Stimulated activated CD4-positive, alpha-beta T cell treated with anti-CD3 and anti-CD28 coated beads, Interleukin-12 subunit alpha, Interleukin-12 subunit beta, amount 100 ng/mL, for 48 hours (primary cell): ENCODE measurements at places on chromosomes 11 and 22.

GRCh38 chr22:20811971-20812660 is 38.2 kb downstream of the SERPIND1 start:
- DNase-seq = no peak

DNA sequence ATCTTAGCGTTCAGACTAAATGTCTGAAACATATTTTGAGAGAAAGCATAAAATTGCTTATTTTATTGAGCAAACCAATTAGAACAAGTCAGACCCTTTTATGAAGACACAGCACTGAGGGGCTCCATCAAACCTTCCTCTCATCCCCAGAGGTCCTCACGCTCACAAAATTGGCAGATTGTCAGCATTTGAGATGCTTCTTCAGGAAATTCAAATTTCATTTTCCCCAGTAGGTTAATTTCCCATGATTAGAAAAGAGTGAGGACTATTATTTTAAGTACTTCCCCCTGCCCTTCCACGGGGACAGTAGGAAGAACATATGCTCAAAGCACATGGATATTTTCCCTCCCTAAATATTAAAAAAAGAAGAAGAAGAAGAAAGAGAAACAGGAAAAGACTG is 851.8 kb downstream of the BRD1 start:
- DNase-seq = no peak

GRCh38 chr22:40594924-40595323 is 41.6 kb downstream of the MRTFA start:
- DNase-seq = no peak

DNA sequence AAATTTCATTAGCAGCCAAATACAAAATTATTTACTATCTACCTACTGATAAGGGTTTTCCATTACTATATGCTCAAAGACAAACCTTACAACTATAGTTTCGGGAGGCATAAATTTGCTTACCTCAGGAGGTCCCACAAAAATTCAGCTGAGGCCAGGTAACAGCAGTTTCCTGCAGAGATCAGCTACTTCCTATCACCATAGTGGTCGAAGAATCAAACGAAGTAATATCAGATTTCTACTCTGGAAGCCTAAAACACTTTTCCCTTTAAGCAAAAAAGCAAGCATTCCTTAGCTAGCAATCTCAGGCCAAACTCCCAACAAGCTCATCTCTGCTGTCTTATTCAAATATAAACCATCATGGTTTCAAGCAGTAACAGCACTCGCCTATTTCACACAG is 3.1 kb downstream of the NAP1L4 start:
- DNase-seq = no peak

GRCh38 chr22:35231585-35232084 is 25.7 kb upstream of the HMGXB4 start:
- peak; percentile 66 for DNase-seq

DNA sequence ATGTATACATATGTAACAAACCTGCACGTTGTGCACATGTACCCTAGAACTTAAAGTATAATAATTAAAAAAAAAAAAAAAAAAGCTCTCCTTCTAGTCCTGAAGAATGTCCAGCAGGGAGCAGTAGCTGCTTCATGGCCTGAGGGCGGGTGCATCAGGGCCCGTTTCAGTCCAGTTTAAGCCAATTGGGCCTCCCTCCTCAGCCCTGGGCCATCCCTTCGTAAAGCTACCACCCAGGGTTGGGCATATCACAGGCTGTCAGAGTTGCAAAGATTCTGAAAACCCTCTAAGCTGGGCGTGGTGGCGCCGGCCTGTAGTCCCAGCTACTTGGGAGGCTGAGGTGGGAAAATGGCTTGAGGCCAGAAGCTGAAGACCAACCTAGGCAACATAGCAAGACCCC is 5.4 kb downstream of the TMPRSS13 start:
- DNase-seq = no peak

GRCh38 chr11:118623269-118623655 is 15.8 kb downstream of the PHLDB1 start:
- DNase-seq = no peak

DNA sequence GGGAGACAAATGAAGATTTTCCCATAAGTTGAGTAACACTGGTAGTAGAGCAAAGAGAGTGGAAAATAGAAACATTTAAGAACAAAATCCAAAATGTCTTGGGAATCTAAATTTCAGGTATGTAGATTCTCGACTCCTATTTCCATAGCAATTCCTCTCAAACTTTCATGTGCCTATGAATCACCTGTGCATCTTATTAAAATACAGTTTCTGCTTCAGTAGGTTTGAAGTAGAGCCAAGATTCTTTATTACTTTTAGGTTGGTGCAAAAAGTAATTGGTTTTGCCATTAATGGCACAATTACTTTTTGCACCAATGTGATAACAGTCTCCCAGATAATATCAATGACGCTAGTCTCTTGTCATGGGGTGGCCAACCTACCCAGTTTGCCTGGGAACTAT is 115.3 kb upstream of the SLC5A12 start:
- no peak for DNase-seq

DNA sequence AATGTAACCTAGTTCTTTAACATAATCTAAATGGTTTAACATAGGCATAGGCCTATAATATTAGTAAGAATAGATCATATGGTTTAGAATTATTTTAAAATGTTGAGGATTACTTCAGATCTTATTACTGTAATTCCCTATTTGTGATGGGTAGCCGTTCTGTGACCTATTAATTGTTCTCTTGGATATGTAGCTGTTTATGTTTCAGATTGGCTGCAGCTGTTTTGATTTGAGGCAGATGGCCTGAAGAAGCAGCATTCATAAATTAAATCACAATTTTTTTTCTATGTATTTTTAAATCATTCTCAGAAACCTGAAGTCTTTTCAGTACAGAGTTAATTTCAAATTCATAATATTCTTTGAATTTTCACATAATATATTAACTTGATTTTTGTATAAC is 104.5 kb downstream of the PDE3B start:
- DNase-seq = no peak

DNA sequence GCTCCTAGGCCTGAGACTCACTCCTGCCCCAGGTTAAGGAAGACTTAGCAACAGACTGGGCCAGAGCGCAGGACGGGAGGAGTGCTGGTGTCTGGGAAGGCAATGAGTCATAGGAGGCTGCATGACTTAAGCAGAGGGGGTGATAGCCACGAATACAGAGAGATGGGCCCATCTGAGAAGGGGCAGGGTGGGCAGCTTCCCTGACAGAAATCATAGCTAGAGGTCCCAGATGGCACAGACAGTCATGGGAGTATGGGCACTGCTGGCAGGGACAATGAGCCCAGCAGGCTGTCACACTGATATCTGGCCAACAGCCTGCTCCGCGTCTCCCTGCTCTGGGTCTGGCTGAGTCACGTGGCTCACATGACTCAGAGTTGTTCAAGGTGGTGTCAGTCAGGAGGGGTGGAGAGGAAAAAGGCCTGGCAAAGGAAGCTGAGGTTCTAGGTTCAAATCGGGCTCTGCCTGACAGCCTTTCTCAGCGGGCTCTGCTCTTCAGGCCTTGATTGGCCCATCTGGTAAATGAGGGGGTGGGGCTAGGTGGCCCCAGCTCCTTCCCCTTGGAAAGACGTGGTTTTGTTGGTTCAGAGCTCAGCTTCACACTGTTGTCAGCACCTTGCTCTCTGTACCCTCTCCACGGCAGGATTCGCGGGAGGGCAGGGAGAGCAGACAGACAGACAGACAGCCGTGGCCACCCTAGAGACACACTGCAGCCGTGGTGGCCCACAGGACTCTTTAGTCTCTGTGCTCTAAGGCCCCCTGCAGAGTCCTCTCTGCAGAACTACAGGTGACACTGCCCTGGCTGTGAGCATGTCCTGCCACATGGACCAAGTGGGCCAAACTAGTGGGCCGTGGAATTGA is 47.8 kb downstream of the DBX1 start:
- DNase-seq = no peak

DNA sequence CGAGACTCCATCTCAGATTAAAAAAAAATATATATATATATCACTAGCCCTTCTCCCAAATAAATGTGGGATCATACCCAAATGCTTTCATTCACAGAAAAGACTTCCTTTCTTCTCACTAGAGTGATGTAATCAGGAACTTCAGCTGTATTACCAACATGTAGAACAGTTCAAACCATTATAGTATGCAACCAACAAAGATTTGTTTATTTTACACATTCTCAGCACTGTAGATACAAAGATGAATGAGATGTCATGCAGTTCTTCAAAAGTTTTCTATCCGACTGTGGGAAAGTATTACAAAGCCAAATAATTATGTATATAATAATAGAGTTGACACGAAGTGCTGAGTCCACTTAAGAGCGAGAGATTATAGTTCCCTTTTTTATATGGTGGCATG is 22.2 kb upstream of the ZNF143 start:
- DNase-seq = no peak

DNA sequence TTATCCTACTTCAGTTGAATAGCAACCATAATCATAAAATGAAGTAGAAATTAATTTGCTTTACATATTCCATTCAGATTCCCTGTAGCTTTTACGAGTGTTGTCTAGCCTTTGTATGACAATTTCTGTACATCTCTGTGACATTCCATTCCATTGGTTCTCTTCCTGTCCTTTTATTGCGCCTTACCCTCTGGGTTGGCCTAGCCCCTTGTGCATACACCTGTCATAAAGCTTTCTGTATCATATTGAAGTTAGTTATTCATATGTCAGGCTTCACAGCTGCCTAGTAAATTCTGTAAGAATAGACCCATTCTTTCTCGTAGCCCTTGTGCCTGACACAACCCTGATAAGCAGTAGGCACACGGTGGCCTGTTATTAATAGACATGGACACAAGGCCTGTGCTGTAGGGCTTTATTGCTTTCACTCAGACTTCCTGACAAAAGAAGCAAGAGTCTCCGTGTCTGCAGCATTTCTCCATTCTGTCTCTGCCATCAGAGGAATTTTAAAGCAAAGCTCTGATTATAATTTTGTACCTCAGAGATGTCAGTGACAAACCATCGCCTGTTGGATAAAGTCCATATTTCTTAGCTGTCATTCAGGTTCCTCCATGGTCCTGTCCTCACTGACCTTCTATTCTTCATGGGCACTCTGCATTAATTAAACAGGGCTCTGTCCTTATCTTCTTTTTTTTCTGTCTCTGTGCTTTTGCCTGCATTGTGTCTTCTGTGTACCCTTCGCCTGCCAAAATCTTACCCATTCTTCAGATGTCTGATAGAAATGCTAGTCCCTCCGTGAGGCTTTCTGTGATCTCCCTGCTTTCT is 49.4 kb downstream of the BID start:
- DNase-seq = no peak

GRCh38 chr11:69301455-69302401 is 7.8 kb downstream of the MYEOV start:
- peak; percentile 19 for DNase-seq

DNA sequence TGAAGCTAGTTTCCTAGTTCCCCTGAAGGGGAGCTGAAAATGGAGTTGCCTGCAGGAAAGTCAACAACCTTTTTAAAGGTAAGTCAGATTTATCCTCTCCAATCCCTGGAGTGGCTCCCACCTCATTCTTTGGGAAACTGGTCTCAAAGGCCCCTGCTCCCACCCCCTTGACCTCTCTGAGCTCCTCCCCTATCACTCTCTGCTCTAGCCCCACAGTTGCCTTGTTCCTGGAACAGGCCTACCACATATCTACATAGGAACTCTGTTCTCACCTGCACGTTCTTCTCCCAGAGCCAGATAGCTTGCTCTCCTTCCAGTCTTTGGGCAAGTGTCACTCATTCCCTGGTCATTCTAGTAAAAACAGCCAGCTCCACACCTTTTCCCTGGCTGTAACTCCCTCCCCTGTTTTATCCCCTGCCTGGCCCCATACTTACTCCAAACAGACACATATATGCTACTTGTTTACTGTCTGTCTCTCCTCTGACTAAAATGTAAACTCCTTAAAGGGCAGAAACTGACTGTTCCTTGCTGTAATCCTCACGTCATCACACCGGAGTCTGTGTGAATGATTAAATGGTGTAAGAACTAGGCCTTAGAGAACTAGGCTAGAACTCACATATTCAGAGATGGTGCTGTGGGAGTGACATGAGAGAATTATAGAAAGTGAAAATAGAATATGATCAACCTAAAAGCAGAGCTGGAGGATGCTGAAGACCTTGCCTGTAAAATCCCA is 53.3 kb downstream of the TCF20 start:
- peak; percentile 14 for DNase-seq

GRCh38 chr11:111045874-111046273 is 199.7 kb upstream of the POU2AF2 start:
- DNase-seq = no peak
